ENCODE measurements at places on chromosomes 5 and 9.

DNA sequence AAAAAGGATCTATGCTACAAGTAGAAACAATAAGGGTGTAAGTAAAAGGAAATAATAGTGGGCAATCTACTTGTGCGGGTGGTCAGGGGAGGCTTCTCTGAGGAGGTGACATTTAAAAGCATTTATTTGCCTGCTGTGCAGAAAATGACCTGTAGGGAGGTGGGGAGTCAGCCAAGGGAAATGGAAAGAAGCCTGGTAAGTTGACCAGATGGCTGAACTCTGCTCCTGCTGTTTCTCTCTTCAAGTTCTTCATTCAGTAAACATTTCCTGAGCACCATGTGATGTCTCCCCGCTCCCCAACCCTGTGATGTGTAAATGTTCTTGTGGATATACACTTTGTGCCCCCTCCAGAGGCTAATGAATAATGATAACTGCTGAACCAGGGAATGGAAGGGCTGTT is 9.9 kb upstream of the SPIN1 start:
- no peak for DNase-seq

DNA sequence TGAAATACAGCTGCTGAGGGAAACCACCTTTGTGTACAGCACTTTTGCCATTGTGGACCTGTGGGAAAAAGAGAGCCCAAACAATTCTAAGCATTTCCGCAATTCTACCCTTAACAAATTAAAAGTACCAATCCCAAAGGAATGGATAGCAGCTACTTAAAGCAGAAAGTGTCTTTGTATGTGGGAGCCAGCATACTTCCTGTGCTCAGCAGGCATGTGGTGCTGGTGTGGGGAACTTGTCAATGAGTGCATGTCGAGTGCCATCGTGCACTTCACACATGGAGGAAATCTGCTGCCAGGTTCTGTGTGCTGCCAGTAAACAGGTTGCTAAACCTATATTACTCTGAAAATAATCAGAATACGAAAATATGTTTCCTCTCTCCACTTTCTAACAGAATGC is 399.0 kb downstream of the LRRC70 start:
- DNase-seq = no peak

GRCh38 chr5:103801681-103802080 is 239.1 kb upstream of the NUDT12 start:
- no peak for DNase-seq

GRCh38 chr5:139969318-139969717 is 73.8 kb downstream of the NRG2 start:
- no peak for DNase-seq

GRCh38 chr5:14723701-14724132 is 59.2 kb downstream of the OTULIN start:
- no peak for DNase-seq

DNA sequence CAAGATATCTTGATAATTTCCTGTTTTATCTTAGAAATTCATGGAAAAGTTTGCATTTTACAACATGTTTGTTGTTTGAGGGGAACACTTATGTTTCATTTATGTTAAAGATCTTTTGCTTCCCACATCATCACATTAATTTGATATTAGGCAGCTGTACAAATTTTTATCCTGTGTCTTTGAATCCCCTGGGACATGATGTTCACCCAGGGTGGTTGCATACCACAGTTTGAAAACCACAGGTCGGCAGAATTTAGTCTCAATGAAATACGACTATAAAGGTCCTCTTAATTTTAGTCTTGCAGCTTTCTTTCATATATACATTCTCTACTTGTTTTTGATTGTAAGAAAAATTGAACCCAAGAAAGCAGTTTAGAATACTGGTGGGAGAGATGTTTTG is 3.7 kb downstream of the NAA35 start:
- DNase-seq = no peak

DNA sequence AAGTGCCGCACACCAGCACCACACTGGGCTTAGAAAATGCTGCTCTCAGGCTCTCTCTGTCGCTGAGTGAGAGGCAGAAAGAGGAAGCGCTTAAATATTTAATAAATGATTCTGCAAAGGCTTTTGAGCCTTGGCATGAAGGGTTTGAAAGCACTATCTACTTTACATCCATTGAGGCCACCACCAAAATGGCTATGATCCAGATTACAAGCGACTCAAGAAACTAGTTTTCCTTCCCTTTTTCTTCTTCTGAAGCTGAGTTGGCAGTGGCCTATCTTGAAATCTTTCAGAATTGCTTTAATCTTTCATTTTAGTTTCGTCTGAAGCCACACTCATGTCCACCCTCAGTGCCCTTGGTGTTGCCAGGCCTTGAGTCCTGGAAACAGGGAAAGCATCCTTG is 59.5 kb downstream of the EBF1 start:
- DNase-seq = no peak

- peak; percentile 63 for DNase-seq
These were observed 42.8 kb upstream of the STXBP1 start for GRCh38 chr9:127568971-127569885.

DNA sequence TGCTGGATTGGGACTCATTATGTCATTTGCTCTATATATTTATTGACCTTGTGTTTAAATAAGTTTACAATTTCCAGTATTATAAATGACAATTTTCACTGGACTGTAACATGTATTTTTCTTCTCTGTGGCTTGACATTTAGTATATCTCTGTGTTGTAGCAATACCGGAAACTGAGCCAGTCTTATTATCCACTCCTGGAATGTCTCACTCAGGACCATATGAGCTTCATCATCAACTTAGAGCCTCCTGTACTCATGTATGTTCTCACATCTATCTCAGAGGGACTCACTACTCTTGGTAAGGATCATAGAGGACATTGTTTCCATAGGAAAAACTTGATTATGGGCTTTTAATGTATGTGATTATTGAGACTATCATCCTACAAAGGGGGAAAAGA is 66.5 kb upstream of the TLX3 start:
- no peak for DNase-seq

- DNase-seq = no peak
These were observed 54.6 kb upstream of the TCF7 start for GRCh38 chr5:134059758-134060495.

DNA sequence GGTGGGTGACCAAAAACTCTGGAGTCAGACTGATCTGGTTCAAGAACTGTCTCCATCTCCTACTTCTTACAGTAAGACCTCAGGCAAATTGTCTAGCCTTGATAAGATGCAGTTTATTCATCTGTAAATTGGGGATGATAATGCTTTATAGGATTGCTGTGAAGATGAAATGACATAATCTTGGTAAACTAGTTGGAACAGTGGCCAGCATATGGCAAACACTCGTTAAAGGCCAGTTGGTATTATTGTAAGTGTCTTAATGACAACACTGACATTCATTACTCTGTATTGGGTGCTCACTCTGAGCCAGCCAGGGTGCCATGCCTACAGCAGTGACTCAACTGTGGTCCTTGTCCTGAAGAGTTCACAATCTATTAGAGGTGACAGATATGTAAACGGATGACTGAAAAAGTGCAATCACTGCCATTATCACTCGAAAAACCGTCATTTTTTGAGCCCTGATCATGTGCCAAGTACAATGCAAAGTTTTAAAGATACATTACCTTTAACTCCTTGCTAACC is 84.9 kb upstream of the HSPA9 start:
- no peak for DNase-seq

GRCh38 chr5:156942064-156942463 is 21.0 kb downstream of the TIMD4 start:
- no peak for DNase-seq

DNA sequence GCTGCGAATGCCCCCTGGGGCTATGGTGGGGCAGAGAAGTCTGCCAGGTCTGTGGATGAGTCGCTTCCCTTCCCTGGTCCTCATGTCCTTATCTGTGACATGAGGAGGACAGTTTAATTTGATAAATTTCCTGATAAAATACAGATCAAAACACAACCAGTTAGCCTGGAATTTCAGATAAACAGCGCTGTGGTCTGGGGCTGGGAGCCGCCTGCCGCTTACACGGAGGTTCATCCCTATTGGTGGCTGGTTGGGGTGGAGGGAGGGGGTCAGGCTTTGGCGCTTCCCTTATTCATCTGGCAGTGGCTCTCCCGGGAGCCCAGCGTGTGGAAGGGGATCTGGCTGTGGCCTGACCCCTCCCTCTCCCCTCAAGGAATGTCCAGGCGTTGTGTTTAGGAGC is 17.9 kb downstream of the CRB2 start:
- no peak for DNase-seq

DNA sequence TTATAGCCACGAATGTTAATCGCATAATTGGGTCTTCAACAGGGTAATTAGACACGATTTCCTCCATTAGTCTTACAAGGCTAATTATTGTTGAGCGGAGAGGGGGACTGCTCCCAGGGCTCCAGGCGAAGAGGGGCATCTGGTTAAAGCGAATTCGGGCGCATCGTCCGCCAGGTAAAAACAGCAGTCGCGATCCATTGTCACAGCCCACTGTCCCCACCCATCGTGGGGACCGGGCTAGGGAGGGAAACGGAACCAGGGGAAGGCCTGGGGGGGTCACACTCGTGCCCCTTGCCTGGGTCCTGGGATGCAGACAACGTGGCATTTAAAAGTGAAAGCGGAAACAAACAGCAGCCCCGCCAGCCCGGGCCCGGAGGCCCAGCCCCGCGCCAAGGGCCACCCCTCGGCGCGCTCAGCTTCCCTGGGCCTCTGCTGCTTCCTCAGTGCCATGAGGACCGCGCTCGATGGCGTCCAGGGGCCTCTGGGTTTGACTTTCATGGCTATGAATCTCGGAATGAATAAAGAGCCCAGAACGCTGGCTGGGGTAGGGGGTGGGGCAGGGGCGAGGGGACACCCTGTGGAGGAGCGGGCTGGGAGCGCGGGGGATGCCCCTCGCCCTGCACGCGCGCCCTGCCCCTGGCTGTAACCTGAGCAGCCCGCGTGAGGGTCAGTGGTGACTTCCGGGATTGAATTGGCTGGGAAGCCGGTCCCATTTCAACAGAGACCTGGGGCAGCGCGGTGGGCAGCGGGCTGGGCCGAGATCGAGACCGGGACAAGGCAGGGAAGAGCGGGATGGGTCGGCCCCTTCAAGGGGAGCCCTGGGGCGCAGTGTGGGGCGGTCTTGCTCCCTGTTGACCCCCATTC is 99.9 kb downstream of the GTF3C4 start:
- peak; percentile 22 for DNase-seq

DNA sequence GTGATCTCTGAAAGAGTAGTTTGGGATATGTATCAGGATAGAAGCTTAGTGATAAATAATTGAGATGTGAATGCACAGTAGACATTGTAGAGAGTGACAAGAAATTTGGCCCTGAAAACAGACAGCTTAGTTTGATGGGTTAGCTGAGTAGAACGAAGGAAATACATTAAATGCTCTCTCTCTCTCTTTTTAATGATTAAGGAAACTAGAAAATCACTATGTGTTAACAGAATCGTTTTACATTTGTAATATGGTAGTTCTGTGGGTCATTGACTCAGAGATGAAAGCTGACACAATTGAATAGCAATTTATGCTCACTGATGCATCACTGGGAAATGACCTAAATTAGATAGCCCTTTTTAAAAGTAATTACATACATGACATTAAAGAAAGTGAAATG is 739.8 kb upstream of the PTPRD start:
- no peak for DNase-seq

GRCh38 chr5:125002727-125003598 is 256.5 kb upstream of the ZNF608 start:
- DNase-seq = no peak

DNA sequence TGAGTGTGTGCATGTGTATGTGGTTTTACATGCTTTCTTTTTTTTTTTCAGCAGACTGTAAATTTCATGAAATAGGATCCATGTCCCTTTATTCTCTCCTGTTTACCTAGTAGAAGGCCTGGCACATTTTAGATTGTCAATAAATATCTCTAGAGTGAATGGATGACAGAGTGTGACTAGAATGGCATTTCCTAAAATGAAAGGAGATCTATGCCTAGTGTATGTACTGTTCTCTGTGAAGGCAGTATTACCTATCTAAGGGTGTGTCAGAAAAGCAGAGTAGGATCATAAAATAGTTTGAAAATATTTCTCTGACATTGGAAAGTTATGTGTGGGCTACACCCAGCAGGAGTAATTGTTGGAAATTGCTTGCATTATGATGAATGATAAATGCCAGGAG is 1876.0 kb upstream of the C9orf72 start:
- DNase-seq = no peak

GRCh38 chr5:145362266-145362665 is 472.9 kb downstream of the PRELID2 start:
- DNase-seq = peak; percentile 57

DNA sequence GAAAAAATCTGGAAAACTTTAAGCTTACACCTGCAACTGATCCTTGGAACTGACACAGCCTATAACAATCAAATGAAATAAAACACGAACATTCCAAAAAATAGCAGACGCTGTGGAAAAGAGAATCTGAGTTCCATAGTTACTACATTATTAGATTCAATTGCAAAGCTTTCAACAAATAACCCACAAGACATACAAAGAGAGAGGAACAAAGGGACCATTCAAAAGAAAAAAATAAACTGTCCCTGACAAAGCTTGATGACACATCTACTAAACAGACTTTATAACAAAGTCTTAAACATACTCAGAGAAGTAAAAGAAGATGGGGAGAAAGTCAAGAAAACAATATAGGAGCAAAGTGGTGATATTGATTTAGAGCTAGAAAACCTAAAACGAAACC is 1123.6 kb downstream of the PTPRD start:
- no peak for DNase-seq

All from fibroblast of the conjunctiva (primary cell).